ENCODE measurements at places on chromosomes 1 and 21.

DNA sequence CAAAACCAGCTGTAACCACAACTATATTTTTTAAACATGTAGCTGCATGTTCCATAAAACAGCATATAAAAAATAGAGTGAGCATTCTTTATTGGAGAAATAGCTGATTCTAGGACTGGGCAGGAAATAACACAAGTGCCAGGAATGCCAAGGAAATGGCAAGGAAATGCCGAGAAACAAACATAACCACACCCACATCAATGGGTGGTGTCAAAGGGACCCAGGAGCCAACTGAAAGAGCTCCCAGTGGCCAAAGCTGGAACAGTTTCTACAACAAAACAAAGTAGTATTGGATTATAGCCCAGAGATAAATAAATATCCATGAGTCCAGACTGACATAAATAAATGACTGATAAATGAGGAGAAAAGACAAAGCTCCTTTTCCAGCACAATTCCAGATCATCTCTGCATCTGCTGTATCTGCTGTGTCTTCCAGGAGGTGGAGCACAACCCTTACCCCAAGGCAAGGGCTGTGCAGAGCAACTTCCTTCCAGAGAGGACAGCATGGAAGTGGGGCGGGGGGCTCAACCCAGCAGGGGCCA, 28.1 kb downstream of the ADARB1 start:
- DNase-seq, result no peak

- DNase-seq, result no peak
Measured at GRCh38 chr1:57747818-57748217, 324.0 kb upstream of the DAB1 start.

DNA sequence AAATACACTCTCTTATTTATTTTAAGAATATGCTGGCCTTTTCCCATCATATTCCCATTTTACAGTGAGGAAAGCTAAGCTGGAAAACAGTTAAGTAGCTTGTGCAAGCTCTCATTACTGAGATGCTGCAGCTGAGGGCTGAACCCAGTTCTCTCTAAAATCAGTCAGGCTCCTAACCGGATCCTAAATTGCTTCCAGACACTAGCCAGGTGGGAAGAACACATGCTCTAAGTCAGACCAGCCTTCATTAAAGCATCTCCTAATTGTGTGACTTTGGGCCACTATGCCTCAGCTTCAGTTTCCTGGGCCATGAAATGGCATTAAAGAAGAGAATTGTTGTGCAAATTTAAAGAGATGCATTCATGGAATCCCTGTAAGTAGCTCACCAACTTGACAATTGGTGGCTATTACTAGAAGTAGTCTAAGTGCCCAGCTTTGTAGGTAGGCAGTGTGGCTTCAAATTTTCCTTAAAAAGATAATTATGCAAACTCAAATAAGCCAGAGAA, 228.4 kb downstream of the DAB1 start:
- no peak for DNase-seq

DNA sequence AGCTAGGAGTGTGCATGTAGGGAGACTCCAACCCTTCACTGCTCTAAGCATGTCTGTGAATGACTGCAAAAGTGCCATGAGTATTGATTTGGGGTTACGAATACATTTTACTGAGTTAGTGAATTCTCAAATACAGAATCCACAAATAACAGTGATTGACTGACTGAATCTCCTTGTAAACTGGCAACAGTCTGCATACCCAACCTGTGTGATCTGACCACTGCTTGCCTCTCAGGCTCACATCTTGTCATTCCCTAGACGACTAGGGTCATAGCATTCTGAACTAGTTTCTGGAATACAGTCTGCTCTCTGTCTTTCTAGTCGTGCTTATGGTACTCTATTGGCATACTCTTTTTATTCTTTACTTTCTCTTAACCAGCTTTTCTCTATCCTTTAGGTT, 7.4 kb downstream of the RRP15 start:
- DNase-seq, result no peak

- DNase-seq, result no peak
Measured at GRCh38 chr1:55070293-55071164, 31.2 kb downstream of the PCSK9 start.

DNA sequence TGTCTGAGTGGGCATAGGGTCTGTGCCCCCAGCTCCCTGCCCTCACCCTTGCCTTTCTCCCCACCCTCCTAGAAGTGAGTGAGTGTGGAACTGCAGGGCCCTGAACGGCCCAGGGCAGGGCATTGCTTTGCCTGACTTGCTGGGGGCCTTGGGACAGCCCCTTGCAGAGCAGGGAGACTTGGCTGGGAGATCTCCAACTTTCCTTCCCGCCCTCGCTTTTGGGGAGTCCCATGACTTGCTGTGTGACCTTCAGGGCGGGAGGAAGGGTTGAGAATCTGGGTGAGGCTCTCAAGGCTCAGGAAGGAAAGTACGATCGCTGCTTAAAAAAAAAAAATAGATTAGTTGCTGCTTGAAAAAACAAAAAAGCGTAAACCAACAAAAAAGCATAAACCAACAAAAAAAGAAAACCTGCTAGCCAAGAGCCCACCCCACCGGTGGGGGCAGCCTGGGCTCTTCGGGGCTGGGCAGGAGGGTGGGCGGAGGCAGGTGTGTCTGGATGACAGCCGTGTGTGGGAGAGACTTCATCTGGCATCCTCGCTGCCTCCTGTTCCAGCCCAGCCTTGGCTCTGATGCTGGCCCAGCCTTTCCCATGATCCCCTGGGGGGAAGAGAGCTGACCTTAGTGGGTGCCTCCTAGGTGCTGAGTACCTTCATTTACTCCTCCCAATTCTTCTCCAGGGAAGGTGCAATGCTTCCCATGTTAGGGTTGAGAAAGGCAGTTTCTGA, 6.5 kb downstream of the NBL1 start:
- no peak for DNase-seq

DNA sequence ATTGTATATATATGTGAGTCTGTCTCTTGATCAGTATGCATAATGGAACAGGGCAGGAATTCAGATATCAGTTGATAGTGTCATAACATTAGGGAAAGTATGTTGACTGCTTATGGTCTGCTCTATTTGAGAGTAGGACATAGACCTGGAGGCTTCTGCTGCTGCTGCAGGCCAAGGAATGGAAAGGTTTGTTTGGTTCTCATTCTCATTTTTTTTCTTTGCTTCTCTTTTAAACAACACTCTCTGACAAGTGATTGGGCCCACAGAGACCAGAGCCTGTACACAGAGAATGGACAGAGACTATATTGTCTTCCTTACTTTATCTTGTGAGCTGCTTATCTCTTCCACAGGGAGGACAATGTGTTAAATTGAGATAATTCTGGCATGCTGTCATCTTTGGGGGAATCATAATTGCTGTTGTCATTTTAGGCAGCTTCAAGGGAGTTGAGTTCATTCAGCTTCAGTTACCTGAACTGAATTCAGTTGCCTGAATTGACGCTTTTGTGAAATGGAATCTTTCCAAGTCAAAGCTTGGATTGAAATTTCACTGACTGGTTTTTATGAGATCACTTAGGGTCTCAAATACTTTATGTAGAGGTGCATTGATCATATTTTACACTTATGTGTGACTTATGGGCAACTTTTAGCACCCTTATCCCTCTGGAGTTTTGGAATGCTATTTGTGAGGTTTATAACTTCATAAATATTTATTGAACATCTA, 16.9 kb downstream of the CAP1 start:
- no peak for DNase-seq

DNA sequence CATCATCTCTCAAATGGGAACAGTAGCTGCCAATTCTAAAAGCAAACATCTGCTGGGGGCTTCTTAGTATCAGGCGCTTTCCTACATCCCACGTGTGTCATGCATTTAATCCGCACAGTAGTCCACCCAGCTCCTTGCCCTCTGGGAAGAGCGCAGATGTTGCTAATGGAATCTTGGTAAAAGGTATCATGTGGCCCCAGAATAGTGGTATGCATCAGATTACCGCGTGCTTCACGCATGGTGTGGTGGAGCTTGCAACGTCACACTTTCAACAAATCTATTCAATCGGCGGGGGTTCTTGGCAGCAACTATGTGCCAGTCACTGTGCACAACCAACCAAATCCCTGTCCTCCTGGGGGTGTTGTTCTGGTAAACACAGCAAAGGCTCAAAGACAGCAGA, 141.0 kb downstream of the HIVEP3 start:
- DNase-seq, result no peak

GRCh38 chr1:190102757-190103326, 374.8 kb downstream of the BRINP3 start:
- DNase-seq, result no peak

DNA sequence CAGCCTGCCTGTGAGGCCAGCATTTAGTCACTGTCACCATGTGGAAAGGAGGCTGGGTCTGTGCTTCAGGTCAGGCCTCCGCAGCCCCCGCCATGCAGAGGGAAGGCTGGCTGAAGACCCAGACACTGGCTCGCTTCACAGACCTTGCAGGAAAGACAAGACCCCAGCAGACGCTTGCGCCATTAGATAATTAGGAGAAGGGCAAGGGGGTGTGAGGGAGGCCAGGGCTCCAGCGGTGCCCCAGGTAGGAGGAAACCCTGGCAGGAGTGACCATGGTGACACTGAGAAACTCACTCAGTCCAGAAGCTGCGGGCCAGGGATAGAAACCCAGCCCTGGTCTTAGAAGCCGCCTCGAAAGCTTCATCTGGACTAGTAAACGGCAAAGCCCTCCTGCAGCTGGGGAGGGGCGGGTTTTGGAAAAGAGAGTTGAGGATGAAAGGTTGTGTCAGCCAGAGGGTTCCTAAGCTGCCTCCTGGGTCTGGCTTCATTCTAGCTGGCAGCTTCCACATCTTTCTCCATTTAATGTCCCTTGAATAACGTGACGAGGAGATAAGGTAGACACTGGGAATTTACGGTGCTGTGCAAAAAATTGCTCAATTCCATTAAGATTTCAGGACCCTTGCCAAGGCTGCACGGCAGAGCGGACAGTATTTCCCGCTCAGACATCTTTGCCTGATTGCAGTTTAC, 294.1 kb upstream of the VAMP3 start:
- DNase-seq, result no peak

DNA sequence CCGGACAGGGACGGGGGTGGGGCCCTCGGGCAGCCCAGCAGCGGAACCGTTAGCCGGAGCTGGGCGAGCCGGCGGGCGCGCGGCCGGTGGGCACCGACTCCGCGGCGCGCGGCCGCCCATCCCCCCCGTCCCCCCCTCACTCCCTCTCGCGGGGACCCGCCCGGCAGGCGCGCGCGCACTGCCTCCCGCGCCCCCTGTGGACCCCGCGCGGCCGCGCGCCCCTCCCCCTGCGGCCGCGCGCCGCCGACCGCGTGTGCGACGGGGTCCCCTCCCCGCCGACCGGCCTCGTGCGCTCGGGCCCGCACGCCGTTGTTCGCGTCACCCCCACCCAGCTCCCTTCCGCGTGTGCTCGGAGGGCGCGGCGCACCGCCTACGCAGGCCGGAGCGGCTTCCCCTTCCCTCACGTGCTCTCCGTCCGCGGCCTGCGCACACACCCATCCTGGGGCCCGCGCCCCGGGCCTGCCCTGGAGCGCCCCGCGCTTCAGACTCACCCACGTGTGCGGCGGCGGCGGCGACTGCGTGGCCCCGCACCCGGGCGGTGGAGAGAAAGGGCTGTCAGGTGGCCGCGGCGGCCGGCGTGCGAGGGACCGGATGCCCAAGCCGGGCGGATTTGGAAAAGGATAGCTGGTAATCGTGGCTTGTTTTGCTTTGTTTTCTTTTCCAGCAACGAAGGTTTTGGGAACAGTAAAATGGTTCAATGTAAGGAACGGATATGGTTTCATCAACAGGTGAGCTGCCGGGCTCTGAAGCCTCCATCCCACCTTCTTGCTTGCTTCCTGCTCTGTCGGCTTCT, 717 bp downstream of the YBX1 start:
- DNase-seq, result peak; percentile 33

DNA sequence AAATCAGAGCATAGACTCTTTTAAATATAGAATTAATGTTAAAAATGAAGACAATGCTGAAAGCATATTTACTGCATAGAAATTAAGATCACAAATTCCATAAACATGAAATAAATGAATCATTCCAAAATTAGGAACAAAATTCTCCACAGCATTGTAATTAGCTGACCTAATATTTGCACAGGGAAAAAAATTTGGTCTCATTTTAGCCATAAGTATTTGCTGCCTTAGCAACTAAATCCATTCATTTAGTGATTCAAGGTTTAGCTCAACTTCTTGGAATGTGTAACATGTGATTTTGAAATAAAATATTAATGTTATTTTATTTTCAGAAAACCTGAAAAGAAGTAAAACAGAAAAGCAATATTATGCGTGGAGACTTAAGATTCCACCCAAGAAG, 25.5 kb downstream of the ADAMTS5 start:
- no peak for DNase-seq

- no peak for DNase-seq
Measured at GRCh38 chr1:244849189-244849866, 13.9 kb downstream of the COX20 start.

- DNase-seq, result no peak
Measured at GRCh38 chr21:26127918-26128317, 42.7 kb downstream of the APP start.

GRCh38 chr21:46066591-46067331, 31.2 kb upstream of the COL6A2 start:
- DNase-seq, result no peak

DNA sequence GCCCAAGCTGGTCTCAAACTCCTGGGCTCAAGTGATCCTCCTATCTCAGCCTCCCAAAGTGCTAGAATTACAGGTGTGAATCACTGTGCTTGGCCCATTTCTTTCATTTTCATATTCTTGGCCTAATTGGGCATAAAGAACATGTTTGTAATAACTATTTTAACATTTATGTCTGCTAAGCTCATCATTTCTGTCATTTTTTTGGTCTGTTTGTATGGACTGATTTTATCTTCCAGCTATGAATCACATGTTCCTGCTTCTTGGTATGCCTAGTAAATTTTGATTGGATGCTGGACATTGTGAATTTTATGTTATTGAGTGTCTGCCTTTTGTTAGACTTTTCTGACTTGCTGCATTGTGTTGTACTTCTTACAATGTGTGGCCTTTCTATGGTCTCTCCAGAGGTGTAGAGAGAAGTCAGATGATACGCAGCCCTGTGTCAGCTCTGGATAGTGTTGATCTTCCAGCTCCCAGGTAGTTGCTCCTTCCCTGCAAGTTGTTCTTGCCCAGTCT, 39.0 kb upstream of the PPM1J start:
- no peak for DNase-seq

- DNase-seq, result no peak
Measured at GRCh38 chr1:39898191-39898590, 3.5 kb downstream of the MYCL start.

DNA sequence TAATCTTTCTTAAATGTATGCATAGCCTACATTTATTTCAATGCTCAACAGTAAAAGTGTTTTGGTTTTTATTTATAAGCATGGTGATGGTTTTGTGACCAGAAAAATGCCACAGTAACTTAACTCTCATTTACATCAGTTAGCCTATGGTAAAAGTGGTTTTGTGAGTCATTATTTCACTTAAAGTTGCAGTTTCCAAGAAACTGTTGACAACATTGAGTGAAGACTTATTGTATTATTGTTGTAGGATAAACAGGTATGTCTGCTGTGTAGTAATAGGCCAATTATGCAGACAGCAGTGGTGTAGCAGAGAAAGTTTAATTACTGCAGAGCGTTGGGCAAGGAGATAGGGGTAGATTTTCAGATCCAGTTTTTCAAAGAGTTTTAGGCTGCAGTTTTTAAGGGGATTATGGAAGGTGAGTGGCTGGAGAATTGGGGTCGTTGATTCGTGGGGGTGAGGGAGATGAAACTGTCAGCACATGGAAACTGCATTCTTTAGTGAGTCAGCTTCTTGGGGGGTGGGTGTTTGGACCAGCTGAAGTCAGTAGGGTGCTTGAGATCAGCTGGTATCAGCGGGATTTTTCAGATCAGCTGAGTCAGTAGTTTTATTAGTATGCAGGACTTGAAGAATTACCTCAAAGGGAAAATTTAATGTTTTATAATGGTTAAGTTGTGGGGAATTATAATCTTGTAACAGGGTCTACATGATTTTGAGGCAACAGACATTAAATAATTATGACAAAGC, 168.7 kb upstream of the FMN2 start:
- no peak for DNase-seq

- DNase-seq, result no peak
Measured at GRCh38 chr1:53071167-53071865, 9.3 kb downstream of the PODN start.

Data from stimulated activated CD4-positive, alpha-beta T cell treated with anti-CD3 and anti-CD28 coated beads, TNF-alpha, amount 100 ng/mL, for 1 hour (primary cell).